ENCODE measurements at places on chromosomes 2 and 18.

DNA sequence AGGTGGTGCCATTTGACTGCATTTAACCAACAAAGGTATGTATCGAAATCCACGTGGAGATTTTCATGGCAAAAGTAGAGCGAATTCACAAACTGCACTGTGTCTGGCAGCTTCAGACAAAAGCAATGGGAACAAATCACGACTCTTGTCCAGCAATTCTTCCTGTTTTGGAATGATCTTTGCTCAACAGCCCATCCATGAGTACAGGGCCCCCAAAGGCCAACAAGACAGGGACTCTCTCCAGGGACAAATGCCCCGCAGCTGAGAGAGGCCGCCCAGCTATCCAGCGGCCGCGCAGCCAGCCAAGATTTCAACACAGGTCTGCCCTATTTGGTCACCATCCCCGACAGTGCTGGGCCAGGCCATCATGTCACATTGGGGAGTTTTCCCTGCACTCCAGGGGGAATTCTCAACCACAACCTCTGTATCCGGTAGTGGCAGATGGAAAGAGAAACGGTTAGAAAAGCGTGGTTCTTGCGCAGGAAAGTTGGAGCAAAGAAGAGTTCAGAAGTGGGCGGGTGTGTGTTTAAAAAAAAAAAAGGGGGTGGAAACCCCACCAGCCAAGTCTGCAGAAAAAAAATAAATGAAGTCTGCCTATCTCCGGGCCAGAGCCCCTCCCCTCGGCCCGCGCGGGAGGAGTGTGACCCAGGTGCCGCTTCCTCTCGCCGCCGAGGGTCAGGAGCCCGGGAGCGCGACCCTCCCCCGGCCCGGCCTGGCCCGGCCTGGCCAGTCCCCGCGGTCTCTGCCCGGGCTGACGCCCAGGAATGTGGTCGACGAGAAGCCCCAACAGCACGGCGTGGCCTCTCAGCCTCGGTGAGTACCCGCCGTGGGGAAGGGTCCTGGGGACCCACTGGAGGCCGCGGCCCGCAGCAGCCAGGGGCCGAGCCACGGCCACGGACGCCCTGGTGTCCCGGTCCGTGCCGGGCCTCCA is at the start of gene GYPC:
Gene GYPC, plus strand, starts transcription at position 659 of the 931 bp plus-strand sequence. Its CDS starts 106 bp downstream, at position 765.
- peak; percentile 56 for DNase-seq

GRCh38 chr2:88735853-88736252 is 44.4 kb downstream of the RPIA start:
- no peak for DNase-seq

GRCh38 chr18:59514203-59514602 is 155.1 kb upstream of the LMAN1 start:
- DNase-seq, result no peak

GRCh38 chr2:86274265-86274917 is 63.0 kb downstream of the REEP1 start:
- no peak for DNase-seq

DNA sequence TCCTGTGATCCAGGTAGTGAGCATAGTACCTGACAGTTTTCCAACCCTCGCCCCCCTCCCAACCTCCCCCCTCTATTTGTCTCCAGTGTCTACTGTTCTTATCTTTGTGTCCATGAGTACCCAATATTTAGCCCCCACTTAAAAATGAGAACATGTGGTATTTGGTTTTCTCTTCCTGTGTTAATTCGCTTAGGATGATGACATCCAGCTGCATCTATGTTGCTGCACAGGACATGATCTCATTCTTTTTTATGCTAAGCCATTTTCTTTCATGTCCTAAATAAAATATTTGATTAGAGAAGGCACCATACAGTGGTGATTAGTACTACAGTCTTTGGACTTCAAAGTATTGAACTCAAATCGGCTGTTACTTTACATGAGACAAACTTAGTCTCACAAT is 1087.9 kb downstream of the CBLN2 start:
- no peak for DNase-seq

- DNase-seq, result no peak
Observed at GRCh38 chr18:54222922-54223567, 1.4 kb downstream of the MBD2 start.

DNA sequence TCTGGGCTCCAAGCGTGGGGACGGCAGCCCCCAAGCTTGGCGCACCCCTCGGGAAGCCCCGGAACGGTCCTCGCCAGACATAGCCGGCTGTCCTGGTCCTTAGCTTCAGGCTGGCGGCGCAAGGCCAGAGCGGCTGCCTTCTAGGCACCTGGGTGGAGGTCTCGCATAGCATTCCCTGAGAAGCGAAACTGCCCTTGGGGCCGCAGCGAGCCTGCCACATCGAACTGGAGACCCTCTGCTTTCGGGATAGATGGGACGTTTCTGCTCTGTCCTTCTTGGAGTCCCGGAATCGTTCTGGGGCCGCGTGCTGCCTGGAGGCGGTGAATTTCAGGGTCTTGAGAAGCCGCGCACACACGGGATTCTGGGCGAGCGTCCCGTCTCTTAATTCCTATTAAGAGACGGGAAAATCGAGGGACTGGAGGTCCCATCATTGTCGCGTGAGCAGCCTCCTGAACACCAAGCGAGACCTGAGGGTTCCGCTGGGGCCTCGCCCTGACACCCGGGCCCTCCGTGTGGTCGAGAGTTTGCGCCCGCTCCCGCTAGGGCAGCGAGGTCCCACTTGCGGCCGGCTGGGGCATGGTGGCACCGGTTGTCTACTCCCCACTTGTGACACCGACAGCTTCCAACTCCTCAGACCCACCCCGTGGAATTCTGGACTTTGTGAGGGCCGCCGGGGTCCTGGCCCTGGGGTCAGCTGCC is 9.7 kb upstream of the EN1 start:
- peak; percentile 26 for DNase-seq

- no peak for DNase-seq
Observed at GRCh38 chr2:112629224-112629623, 16.5 kb upstream of the SLC20A1 start.

DNA sequence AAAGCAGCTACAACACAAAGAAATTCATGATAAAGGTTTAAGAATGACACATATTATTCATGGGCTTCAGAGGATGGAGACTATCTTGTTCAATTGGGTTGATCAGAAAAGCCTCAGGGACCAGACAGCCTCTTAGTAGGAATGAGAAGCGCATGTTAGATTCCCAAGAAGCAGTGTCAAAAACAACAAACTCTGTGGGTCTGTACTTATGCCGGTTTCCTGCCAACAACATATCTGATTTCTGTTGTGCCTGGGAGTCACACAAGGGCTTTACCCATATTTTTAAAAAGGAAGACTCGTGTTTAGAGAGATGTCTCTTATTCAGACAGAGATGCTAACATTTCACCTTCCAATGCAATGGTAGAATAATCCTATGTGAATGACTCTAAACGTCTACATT is 2180.6 kb upstream of the CELF4 start:
- DNase-seq, result no peak

DNA sequence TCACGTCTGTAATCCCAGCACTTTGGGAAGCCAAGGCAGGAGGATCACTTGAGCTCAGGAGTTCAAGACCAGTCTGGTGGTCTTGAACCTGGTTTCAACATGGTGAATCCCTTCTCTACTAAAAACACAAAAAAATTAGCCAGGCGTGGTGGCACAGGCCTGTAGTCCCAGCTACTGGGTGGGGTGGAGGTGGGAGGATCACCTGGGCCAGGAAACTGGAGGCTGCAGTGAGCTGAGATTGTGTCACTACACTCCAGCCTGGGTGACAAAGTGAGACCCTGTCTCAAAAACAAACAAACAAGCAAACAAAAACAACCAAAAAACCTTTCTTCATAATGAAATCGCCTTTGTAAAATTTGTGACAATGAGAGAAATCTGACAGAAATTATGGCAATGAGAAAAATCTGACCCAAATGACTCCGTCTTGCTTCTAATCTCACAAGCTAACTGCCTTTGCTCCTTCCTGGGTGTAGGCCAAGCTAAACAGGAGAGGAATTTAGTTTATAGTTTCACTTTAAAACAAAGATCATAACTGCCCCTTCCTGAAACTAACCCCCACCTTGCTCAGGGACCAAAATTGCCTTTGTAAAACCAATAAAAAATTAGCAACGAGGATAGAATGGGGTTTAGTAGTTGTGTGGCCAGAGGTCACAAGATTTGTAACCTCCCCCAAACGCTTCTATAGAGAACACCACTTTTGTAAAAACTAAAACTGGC is 60.7 kb upstream of the KIF5C start:
- no peak for DNase-seq

GRCh38 chr2:156341452-156342253 is 9.1 kb upstream of the NR4A2 start:
- DNase-seq, result peak; percentile 74

All from neuronal stem cell (in vitro differentiated cells).